ENCODE measurements at places on chromosomes 4 and X.

- DNase-seq = no peak
These were observed 607.1 kb upstream of the DIPK2B start for GRCh38 chrX:45807572-45808425.

DNA sequence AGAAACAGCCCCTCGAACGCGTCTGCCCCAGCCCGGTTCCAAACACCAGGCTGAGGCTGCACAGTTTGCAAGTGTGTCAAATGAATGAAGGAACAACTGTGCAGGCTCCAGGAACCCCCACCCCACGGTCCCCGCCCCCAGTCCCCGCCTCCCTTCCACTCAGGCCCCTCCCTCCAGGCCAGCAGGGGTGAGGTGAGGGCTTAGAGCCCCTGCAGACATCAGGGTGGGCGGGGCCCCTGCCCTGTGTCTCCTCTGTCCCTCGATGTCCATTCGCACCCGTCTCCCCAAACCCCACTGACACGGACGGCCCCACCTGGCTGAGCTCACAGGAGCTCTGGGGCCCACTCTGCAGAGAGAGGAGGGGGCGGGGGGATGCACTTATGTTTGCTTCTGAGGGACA is 28.5 kb downstream of the TACC3 start:
- no peak for DNase-seq

GRCh38 chr4:120725639-120726580 is 196.6 kb downstream of the PRDM5 start:
- DNase-seq = no peak

- no peak for DNase-seq
These were observed 6.7 kb downstream of the GPR34 start for GRCh38 chrX:41695426-41695825.

DNA sequence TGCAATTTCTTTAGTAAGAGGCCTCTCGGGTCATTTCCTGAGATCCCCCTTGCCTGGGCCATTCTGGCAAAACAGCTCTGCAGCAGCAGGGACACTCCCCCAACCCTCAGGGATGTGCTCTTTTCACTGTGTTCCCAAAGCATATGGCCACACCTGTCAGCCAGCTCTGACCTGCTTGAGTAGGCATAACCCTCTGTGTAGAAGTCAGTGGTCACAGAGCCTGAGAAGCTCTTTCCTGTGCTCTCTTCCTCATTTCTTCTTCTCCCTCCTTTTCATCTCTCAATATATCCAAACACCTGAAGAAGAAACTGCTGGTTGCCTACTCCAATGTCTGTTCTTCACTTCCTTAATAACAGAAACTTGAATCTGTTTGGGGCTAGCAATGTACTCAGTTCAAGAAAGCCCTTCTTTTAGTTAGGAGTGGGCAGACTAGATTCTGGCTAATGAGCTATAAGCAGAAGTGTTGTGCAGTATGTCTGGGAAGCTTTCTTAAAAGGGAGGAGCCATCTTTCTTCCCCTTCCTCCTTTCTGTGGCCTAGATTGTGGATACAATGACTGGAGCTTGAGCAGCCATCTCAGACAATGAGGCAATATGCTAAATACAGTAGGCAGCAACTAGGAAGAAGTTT is 73.3 kb downstream of the PRPS1 start:
- no peak for DNase-seq

Data from stimulated activated CD8-positive, alpha-beta memory T cell treated with anti-CD3 and anti-CD28 coated beads, Interleukin-2, amount 100 ng/mL, for 1 hour (primary cell).